ENCODE measurements at places on chromosomes 3 and 15. TPM values are rescaled to one million over a fixed set of nuclear protein-coding genes. Genes with fewer than 3 reads are reported as not detected.

Gene HDGFL3
- total RNA-seq = 110 TPM

Gene ADGRG7
- total RNA-seq = not detected

Gene XCR1
- total RNA-seq = under 0.01 TPM

Gene OIP5
- total RNA-seq = 9.6 TPM

Gene BTD
- 32.3 TPM for total RNA-seq

Gene CDC25A
- total RNA-seq = 5.7 TPM

Gene MESP2
- total RNA-seq = not detected

Gene NKIRAS1
- total RNA-seq = not detected

Gene CD200
- total RNA-seq = 10.5 TPM

DNA sequence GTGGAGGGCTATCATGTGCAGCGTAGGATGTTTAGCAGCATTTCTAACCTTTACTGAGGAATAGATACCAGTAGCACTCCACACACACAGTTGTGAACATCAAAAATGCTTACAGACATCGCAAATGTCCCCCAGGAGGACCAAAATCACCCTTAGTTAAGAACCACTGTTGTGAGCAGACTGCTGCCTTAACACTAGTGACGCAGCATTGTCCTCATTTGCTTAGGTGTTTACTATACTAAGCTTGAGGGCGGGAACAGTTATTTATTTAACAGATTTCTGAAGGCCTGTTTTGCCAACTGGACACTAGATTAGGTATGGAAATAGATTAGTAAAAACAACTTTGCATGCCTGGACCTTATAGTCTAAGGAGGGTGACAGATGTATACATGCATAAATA is 2.3 kb downstream of the PPP2R3A start:
- DNase-seq = no peak

DNA sequence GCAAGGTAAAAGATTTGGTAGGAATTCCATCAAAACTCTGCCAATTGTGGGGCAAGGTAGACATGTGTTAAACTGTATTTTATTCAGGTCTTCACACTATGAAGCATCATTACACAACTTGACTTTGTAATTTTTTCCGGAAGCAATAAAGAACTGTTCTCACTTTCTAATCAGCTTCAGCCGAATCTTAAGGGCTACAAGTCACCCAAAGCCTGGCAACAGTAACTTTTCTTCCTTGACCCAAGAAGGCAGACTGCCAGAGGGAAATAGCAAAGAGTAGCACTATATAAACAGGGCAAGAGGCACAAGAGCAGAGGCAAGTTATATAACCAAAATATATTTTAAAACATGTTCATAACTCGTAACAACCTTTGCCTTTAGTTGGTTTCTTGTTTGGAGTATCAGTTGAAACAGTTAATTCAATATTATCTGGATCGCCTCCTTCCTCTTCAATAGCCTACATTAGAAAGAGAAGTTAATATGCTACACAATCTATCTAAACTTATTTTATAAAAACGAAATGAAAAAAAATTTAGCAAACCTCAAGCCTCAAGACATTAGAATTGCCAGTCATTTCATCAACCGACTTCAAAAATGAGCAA is 1.4 kb downstream of the SLTM start:
- peak; percentile 46 for DNase-seq

- DNase-seq = no peak
These were observed 14.0 kb downstream of the ITPR1 start for GRCh38 chr3:4507024-4507596.

DNA sequence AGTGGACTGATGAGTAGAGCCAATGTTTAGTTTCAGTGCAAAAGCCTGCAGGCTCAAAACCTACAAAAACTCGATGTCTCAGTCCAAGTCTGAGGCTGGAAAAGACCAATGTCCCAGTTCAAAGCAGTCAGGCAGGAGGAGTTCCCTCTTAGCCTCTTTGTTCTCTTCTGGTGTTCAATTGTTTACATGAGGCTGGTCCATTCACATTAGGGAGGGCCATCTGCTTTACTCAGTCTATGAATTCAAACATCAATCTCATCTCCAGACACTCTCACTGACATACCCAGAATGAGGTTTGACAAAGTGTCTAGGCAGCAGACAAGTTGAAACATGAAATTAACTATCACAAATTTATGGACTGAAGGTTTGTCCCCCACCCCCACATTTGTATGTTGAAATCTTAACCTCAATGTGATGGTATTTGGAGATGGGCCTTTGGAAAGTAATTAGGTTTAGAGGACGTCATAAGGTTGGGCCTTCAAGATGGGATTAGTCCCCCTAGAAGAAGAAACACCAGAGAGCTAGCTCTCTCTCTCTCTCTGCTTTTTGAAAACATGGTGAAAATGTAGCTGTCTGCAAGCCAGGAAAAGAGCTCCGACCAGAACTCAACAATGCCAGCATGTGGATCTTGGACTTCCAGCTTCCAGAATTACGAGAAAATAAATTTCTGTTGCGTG is 438.5 kb upstream of the RGMA start:
- no peak for DNase-seq

DNA sequence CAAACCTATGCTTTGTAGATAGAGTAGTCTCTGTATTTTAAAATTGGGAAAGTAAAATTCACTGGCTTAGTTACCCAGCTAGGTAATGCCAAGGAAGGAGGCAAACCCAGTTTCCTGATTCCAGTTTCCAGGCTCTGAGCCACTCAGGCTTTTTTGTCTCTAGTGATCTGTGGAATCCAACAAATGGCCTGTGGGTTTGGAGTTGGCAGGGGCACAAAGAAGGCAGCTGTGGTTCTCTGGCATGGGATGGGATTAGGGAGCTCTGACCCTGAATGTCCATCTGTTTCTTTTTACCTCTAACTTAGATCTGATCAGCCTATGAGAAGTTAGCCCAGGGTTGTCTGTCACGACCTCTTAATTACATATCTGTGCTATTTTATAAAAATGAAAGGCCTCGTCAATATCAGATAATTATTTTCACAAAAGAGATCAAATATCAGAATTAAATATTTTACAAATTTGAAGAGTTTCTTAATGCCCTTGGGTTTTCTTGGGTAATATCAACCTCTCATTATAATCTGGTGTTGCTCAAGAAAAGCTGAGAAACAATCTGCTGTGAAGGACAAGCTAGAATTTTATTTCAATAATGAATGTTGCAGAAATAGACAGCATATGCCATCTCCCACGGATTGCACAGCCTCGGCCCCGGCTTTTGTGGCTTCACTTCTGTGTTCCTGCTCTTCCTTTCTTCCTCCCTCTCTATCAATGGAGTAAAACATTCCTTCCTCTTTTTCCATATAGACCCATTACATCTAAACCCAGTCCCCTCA is 63.7 kb upstream of the DAZL start:
- DNase-seq = no peak

DNA sequence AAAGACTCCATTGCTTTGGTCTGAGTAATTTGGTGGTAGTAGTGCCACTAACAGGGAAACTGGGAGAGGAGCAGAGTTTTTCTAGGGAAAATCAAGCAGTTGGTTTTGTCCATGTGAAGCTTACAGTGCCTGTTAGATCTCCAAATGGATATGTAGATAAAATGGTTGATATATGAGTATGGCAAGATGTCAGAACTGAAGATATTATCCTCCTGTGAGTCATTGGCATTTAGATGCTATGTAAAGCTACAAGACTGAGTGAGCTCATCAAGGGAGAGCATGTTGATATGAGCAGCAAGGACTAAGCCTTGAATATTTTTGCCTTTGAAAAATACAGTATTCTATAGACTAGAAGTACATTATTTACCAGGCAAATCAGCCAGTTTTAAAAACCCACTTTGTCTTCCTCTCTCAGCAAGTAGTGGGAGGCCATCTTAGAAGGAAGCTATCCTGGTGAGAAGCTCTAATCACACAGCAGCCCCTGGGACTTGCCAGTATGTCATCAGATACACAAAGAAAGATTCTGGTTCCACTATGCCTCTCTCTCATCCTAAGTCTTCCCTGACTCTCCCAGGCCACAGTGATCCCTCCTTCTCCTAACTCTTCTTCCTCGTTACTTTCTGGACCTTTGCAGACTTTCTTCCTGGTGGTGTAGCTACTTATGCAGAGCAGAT is 77.4 kb upstream of the ANKRD28 start:
- DNase-seq = no peak

- DNase-seq = no peak
These were observed 52.9 kb downstream of the EIF4E3 start for GRCh38 chr3:71672340-71672739.

- no peak for DNase-seq
These were observed 157.9 kb downstream of the CHSY1 start for GRCh38 chr15:101093958-101094357.

DNA sequence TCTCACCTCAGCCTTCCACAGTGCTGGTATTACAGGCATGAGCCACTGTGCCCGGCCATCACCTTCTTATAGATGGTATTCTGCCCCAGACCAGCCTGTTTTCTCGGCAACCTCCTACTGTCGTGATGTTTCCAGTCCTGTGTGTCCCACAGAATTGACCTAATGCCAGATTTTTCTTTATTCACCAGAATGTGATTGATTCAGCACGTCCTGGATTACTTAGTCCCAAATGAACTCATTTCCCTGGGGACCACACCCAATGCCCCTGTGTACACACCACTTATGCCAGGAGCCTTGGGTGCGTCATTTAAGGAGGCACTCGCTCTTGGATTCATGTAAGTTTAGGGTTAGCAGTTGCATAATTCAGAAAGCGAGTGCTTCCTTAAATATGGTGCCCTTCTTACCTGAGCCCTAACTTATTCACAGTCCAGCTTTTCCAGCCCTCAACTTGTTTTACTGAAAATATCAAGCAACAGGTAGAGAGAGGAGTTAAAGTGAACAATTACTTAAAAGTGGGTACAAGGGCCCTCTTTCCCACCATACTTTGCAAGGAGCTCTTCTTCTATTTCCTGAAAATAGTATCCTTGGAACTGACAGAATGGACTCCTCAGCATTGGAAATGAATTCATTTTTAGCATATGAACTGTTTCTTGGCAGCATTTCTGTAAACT is 64.6 kb upstream of the UBE2E1 start:
- DNase-seq = peak; percentile 85

- no peak for DNase-seq
These were observed 20.3 kb downstream of the CHMP2B start for GRCh38 chr3:87247430-87247773.

- DNase-seq = no peak
These were observed 140.0 kb downstream of the PDZRN3 start for GRCh38 chr3:73484656-73485248.

DNA sequence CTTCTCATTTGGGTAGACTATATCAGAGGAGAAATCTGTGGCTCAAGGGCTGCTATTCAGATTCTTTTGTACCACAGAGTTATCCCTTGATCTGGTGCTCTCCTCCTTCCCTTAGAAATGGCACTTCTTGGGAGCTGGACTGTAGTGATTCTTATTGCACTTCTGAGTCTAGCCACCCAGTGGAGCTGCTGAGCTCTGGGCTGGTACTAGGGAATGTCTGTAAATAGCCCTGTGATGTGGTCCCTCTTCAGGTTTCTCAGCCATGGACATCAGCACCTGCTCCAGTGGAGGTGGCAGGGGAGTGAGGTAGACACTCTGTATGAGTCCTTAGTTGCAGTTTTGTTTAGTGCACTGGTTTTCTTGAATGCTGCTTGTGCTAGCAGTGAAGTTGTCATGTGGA is 1292.6 kb downstream of the SI start:
- no peak for DNase-seq

GRCh38 chr3:71251156-71251775 is 332.3 kb downstream of the FOXP1 start:
- DNase-seq = no peak

GRCh38 chr15:31609906-31610305 is 283.3 kb downstream of the KLF13 start:
- no peak for DNase-seq

- DNase-seq = no peak
These were observed 20.5 kb downstream of the MYO1E start for GRCh38 chr15:59352189-59352588.

- DNase-seq = no peak
These were observed 31.8 kb downstream of the ABHD6 start for GRCh38 chr3:58269356-58269755.

GRCh38 chr15:76614725-76615124 is 278.2 kb downstream of the ISL2 start:
- no peak for DNase-seq

DNA sequence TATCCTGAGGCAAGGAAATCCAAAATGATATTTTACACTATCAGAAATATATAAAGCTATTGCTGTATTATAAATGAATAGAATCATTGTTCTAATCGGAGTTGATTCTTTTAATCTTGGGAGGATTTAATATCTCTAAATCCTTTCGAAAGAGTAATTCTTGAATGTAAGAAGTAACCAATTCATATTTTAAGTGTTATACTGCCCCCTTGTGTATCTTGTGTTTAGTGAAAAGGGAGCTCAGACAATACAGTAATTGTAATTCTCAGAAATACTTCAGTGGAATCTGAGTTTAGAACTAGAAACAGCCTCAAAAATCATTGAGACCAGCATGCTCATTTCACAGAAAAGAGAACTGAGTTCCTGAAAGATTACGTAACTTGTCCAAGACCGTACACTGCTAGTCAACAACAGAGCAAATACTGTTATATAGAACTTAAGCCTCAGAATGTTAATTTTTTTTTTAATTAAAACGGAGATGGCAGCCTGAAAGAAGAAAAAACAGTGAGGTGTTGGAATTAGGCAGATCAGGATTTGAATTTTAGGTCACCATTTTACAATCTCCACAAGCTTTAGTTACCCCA is 42.9 kb downstream of the PLCH1 start:
- DNase-seq = no peak

DNA sequence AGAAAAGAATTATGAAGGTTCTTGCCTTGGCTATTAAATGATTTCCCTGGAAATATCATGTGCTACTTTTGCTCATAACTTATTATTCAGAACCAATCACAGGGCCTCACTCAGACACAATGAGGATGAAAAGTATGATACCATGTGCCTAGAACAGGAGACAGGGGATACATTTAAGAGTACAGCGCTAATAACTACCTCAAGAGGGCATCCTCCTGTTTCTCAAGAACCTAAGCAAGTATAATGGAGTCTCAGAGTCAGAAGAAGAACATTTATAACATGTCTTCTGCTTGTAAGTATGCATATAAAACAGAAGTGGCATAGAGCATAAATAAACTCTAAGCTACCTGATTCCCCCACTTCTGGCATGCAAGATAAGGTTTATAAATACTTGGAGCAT is 125.4 kb upstream of the MME start:
- no peak for DNase-seq

DNA sequence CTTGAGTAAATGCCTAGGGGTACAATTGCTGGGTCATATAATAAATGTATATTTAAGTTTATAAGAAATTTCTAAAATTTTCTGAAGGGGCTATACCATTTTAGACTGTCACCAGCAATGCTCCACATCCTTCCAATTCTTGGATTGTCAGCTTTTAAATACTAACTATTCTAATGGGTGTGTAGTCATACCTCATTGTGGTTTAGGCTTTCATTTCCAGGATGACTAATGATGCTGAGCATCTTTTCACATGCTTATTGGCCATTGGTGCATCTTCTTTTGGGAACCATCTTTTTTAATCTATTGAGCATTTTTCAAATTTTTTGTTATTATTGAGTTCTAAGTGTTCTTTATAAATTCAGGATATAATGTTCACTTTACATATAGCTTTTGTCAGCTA is 52.5 kb upstream of the CORO2B start:
- DNase-seq = no peak

- DNase-seq = no peak
These were observed 10.4 kb upstream of the GHRL start for GRCh38 chr3:10303105-10303504.

- no peak for DNase-seq
These were observed 97.6 kb upstream of the GAP43 start for GRCh38 chr3:115525731-115526130.

GRCh38 chr15:61084944-61085367 is 144.1 kb downstream of the RORA start:
- DNase-seq = peak; percentile 79

GRCh38 chr3:194967151-194968117 is 281.8 kb downstream of the FAM43A start:
- peak; percentile 4 for DNase-seq

GRCh38 chr3:4406746-4407568 is 60.1 kb downstream of the SUMF1 start:
- DNase-seq = peak; percentile 60
